ENCODE measurements at places on chromosomes 3 and 15. TPM values are rescaled to one million over a fixed set of nuclear protein-coding genes. Genes with fewer than 3 reads are reported as not detected.

ACOX2 gene
- 125 TPM for total RNA-seq

ACSBG1 gene
- 1.5 TPM for total RNA-seq

TTLL13 gene
- not detected for total RNA-seq

DNA sequence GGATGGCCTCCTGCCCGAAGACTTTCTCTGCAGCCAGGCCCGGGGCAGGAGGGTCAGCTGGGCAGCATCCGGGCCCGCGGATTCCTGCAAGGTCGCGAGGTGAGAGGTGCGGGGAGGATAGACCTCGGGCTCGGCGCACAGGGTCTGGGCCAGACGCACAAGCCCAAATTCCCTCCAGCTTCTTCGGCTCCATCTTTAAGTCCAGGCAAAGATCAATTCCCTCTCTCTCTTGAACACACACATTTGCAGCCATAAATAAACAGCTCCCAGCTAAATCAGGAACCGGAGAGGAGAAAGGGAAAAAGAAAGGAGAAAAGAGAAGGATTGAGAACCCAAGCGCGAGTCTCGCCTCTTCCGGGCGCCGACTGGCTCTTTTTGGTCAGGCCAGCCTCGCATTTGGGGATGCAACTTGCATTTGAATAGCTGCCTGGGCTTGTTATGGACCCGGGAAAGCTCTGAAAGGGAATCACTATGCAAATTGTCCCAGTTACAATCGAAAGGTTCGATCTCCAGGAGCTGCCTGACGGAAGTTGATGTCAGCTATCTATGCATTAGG is 14.5 kb upstream of the ONECUT1 start:
- H3K27me3 ChIP-seq: peaks cover 100% of the 10 kb centered on the region
- no peak overlapping the region for H3K27ac ChIP-seq
- DNase-seq: no peak
- H3K4me1 ChIP-seq: peaks cover 17% of the 10 kb centered on the region
- no peaks in the 10 kb centered on the region for H3K36me3 ChIP-seq
- H3K4me3 ChIP-seq: no peak overlapping the region

DNA sequence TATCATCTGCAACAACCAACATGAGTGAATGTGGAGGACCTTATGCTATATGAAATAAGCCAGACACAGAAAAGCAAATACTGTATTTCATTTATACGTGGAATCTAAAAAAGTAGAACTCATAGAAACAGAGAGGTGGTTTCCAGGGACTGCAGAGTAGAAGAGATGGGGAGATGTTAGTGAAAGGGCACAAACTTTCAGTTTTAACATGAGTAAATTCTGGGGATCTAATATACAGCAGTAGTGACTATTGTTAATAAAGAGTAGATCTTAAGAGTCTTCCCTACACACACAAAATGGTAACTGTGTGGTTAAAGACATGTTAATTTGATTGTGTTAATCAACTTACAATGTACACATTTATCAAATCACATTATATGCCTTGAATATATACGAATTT is 20.9 kb upstream of the MELTF start:
- H3K27me3 ChIP-seq: no peaks in the 10 kb centered on the region
- no peak overlapping the region for H3K27ac ChIP-seq
- no peaks in the 10 kb centered on the region for H3K4me1 ChIP-seq

GRCh38 chr15:67724691-67725375 is 100.5 kb upstream of the SKOR1 start:
- no peak overlapping the region for H3K4me3 ChIP-seq
- H3K27ac ChIP-seq: no peak overlapping the region
- H3K4me1 ChIP-seq: no peaks in the 10 kb centered on the region
- DNase-seq: no peak
- H3K36me3 ChIP-seq: no peaks in the 10 kb centered on the region

- H3K4me3 ChIP-seq: no peak overlapping the region
- peaks cover 25% of the 10 kb centered on the region for H3K27me3 ChIP-seq
- no peaks in the 10 kb centered on the region for H3K36me3 ChIP-seq
- H3K4me1 ChIP-seq: no peaks in the 10 kb centered on the region
Measured at GRCh38 chr3:46724424-46724823, 6.8 kb upstream of the PRSS50 start.

- H3K27me3 ChIP-seq: no peaks in the 10 kb centered on the region
- no peak for DNase-seq
- H3K27ac ChIP-seq: no peak overlapping the region
- H3K36me3 ChIP-seq: peaks cover 4% of the 10 kb centered on the region
Measured at GRCh38 chr3:126438186-126438585, 37.5 kb downstream of the ZXDC start.

- H3K27me3 ChIP-seq: no peaks in the 10 kb centered on the region
- no peak overlapping the region for H3K4me3 ChIP-seq
- H3K4me1 ChIP-seq: no peaks in the 10 kb centered on the region
- no peaks in the 10 kb centered on the region for H3K36me3 ChIP-seq
Measured at GRCh38 chr3:157938154-157938779, 168.0 kb downstream of the SHOX2 start.

- no peak for DNase-seq
- no peak overlapping the region for H3K4me3 ChIP-seq
- H3K27me3 ChIP-seq: no peaks in the 10 kb centered on the region
- no peaks in the 10 kb centered on the region for H3K4me1 ChIP-seq
Measured at GRCh38 chr3:34073961-34074360, 275.5 kb downstream of the PDCD6IP start.

- H3K27me3 ChIP-seq: no peaks in the 10 kb centered on the region
- no peak overlapping the region for H3K27ac ChIP-seq
- no peaks in the 10 kb centered on the region for H3K36me3 ChIP-seq
- no peak overlapping the region for H3K4me3 ChIP-seq
- H3K4me1 ChIP-seq: no peaks in the 10 kb centered on the region
Measured at GRCh38 chr3:3074551-3075257, 35.5 kb downstream of the IL5RA start.

CHRNA3 gene
- total RNA-seq: 6.0 TPM
